ENCODE measurements at places on chromosomes 5 and 9. TPM values are rescaled to one million over a fixed set of nuclear protein-coding genes. Genes with fewer than 3 reads are reported as not detected.

The SPATA31E1 gene
- total RNA-seq = not detected

- DNase-seq = no peak
Observed at GRCh38 chr5:73284985-73285384, 112.0 kb downstream of the TMEM174 start.

The FOXD4L6 gene
- total RNA-seq = not detected

- no peak for DNase-seq
Observed at GRCh38 chr5:54561651-54562050, 44.1 kb downstream of the SNX18 start.

GRCh38 chr9:77851882-77852595 is 179.6 kb downstream of the GNAQ start:
- DNase-seq = no peak

The MZB1 gene
- 1.7 TPM for total RNA-seq

DNA sequence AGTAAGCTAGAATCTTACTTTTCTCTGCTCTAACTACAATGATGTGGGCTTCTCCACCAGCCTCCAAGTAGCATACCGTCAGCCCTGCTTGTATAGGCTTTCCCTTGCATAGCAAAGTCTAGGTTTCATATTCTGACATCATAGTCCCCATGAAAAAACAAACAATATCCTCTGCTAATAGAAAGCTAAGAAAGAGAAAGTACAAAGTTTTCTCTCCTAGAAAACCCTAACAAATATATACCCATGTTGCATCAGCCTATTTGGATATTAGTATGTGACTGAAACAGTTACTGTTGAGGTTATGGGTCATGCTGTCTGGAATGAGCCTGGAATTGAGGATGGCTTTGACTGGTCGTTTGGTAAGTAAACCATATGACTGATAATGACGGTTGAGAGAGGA is 1696.0 kb downstream of the MAT2B start:
- no peak for DNase-seq

The SLC6A7 gene
- not detected for total RNA-seq

All from stomach (tissue), 19 donors.